ENCODE measurements at places on chromosomes 4 and X.

DNA sequence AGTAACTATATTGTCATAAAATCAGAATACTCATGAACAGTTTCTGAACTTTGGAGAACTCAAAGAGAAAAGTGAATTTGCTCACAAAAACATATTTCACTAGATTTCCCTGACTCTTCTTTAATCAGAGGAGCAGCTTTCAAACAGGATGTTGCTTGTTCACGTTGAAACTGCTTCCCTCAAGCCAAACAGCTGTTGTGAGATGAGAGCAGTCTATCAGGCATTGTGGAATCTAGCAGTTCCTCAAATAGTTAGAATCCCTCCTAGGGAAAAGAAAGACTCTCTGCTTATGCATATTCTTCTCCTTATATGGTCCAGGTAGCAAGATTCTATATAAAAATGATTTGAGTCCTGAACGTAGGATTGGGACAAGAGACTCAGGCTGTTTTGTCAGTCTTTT, 1012.1 kb downstream of the FAM133A start:
- no peak for DNase-seq

GRCh38 chr4:112075129-112075753, 70.0 kb upstream of the FAM241A start:
- no peak for DNase-seq

DNA sequence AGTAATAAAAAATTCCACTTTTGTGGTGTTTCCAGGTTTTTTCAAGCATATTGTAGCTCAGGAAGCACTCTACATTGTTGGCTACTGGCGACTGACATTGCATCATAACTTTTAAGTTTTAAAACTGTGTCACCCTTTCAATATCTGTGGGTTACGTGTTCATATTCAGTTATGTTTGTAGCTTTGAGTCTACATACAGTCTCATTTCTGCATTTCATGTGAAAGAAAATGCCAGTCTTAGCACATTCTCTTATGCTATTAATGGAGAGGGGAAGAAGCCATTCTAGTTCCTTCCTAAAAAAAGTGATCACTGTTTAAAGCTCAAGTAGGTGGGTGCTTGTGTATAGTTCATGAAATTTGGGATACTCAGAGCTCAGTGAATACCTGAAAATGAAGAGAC, 38.1 kb downstream of the DIAPH2 start:
- no peak for DNase-seq

DNA sequence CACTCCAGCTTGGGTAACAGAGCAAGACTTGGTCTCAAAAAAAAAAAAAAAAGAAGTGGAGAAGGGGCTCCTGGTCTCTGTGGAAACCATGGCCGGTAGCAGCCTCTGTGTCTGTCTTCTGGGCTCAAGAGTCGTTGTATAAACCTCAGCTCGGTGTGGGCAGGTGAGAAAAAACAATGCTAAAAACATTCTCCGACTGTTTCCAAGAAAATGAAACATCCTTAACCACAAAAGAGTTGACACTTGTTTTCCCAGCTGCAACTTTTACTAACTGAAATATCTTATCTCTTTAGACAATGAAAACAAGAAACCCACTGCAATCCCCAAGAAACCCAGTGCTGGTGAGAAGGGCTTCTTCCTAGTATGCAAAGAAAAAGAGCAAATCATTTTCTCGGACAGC, 26.2 kb downstream of the CD99 start:
- no peak for DNase-seq

GRCh38 chrX:153408221-153408721, 3.0 kb upstream of the ZFP92 start:
- no peak for DNase-seq

- DNase-seq: no peak
Measured at GRCh38 chrX:127124871-127125270, 305.3 kb downstream of the PRR32 start.

DNA sequence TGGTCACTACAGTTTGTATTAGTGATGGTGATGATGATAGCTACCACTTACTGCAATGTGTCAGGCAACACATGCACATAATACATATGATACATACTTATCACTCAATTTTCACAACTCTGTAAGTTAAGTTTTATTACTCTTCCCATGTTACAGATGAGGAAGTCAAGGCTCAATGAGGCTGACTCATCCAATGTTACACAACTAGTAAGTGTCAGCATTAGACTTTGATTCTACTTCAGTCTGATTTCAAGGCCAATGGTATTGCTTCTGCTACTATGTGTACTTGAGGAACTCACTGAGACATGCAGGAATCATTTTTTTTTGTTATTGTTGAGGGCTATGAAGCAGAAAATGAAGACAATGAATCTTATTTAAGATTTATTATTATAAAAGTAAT, 96.4 kb upstream of the TRPC5OS start:
- no peak for DNase-seq

- no peak for DNase-seq
Measured at GRCh38 chr4:139214039-139214534, 37.1 kb upstream of the ELF2 start.

DNA sequence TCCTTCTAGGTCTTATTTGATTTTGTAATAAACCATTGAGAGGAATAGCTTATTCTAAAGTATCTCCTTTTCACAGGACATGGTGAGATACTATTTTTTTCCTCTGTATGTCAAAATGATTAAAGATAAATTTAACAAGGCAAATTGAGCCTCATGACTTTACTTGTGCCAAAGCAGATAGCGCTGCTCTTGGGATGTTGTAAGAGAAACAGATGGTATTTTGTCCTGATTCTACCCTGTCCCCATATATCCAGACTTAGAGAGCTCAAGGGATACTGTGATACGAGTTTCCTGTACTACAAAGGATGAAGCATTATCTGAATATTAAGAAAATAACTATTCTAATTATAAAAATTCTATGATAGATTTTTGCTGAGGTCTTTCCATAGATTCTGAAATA, 34.0 kb downstream of the EMCN start:
- no peak for DNase-seq

DNA sequence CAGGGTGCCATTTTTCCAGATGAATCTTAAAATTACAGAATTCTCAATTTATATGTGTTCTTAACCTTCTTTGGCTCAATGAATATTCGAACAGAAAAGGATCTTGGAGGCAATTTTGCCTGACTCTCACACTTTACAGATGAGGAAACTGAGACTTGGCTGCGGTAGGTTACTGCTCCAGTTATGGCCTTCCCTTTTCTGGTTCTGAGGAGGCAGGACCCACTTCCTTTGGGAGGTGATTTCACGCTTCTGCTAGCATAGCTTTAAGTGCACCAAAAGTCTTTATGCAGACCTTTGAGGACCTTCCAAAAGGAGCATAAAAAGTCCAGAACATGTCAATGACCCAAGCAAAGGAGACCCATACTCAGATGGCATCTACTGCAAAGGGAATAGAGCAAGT, 44.7 kb upstream of the KLF3 start:
- DNase-seq: no peak

GRCh38 chr4:152588869-152589268, 53.0 kb upstream of the FBXW7 start:
- no peak for DNase-seq

GRCh38 chrX:17603196-17603595, 134.1 kb upstream of the SCML1 start:
- DNase-seq: no peak

DNA sequence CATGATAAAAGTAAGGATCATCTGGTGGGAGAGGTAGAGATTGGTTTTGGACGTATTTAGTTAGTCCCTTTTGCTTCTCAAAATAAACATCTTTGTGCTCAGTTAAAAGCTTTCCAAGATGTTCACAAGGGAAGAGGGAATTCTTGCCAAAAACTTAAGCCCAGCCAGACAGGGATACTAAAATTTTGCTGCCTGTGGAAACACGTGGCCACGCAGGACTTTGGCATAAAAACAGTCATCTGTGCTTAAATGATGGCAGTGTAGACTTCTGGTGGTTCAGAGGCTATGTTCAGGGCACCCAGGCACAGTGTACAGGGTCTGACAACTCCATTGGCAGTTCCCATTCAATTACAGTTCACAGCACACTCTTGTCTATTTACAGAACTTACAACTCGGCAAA, 93.2 kb upstream of the JADE1 start:
- no peak for DNase-seq

DNA sequence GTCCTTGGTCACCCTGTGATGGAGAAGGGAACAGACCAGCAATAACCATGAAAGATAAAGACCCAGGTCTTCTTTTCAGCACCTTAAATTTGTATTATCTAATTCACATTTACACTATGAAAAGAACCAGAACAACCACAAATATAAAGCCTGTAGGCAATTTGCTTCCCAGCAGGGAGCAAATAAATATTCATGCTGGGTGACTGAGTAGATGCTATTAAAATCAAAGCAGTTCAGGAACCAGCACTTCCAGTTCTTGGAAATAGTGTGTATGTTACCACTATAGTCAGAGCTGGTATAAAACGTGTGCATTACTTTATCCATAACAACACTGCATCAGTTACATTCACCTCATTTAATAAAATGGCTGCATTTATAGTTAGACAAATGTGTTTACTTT, 177.8 kb upstream of the ETNPPL start:
- DNase-seq: no peak

DNA sequence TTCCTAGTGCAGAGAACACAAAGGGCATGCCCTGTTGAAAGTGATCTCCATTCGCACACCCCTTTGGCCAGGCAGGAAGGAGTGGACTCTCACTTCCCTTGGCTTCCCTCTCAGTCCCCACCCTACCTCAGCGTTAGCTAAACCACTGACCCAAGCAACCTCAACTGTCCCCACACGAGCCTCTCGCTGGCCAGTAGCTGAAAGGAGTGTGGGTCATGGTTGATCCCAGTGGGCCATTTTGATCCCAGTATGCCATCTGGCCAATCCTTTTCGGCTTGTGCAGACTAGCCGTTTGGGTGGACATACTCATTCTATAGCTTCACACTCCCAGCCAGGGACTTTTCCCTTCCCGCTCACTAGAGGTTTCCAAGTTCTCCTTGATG, 24.4 kb upstream of the BCORL1 start:
- no peak for DNase-seq

All from AG04450 (cell line).